ENCODE measurements at places on chromosomes 1 and 21.

GRCh38 chr1:43818691-43819090 is 111.4 kb downstream of the ST3GAL3 start:
- DNase-seq = no peak

- DNase-seq = no peak
Measured at GRCh38 chr1:57882072-57882471, 458.2 kb upstream of the DAB1 start.

- DNase-seq = peak; percentile 18
Measured at GRCh38 chr1:183804916-183805841, at the start of gene RGL1. Gene RGL1, plus strand, starts transcription at chr1:183805120. Its CDS starts 178 bp downstream, at chr1:183805298.

GRCh38 chr1:85134583-85135391 is 66.0 kb downstream of the SYDE2 start:
- DNase-seq = no peak

GRCh38 chr1:116449578-116449977 is 76.5 kb downstream of the ATP1A1 start:
- no peak for DNase-seq

- DNase-seq = no peak
Measured at GRCh38 chr1:24198766-24199165, 11.7 kb upstream of the IFNLR1 start.

DNA sequence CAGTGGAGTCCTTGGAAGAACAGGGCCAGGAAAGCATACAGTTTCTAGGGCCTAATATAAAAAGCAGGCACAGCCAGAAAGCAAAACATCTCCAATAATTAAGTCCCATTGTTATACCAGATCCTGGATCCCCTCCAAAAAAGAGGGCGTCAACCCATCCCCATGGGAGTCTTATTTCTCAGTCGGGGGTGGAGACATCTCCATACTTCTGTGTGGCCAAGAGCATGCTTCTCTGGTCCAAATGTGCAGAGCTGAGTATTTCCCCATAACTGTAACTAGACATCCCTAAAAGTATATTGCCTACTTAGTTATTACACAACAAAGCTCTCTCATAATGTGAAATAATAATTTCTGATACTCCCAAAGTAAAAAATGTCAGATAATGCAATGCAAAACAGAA is 104.2 kb upstream of the SOX13 start:
- DNase-seq = no peak

- DNase-seq = no peak
Measured at GRCh38 chr1:180765151-180765550, 133.3 kb downstream of the XPR1 start.

DNA sequence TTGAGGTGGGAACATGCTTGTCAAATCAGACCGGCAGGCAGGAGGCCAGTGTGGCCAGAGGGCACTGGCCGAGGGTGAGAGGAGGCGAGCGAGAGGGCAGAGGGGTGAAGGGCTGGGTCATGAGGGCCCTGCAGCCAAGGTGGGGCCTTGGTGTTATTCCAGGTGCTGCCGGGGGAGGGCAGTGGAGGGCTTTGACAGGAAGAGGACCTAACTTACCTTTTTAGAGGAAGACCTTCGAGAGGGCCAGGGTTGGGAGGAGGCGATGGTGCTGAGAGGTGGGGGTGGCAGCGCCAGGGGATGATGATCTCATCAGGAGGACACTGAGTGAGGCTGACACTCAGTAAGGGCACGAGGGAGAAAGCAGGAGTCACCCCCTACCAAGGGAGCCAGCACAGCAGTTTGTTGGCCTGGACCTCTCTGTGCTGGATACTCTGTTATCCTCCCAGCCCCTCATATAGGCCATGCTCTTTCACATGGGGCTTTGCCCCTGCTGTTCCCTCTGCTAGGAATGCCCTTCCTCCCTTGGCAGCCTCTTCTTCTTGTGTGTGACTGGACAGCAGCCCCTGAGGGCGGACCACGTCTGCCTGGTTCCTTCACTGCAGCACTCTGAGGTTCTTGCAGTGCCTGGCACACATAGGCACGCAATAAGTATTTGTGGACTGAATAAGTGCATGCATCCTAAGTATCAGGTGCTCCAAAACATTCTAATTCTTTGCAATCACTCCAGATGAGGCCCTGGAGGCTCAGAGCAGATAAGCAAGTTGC is 7.5 kb upstream of the TTC22 start:
- no peak for DNase-seq

DNA sequence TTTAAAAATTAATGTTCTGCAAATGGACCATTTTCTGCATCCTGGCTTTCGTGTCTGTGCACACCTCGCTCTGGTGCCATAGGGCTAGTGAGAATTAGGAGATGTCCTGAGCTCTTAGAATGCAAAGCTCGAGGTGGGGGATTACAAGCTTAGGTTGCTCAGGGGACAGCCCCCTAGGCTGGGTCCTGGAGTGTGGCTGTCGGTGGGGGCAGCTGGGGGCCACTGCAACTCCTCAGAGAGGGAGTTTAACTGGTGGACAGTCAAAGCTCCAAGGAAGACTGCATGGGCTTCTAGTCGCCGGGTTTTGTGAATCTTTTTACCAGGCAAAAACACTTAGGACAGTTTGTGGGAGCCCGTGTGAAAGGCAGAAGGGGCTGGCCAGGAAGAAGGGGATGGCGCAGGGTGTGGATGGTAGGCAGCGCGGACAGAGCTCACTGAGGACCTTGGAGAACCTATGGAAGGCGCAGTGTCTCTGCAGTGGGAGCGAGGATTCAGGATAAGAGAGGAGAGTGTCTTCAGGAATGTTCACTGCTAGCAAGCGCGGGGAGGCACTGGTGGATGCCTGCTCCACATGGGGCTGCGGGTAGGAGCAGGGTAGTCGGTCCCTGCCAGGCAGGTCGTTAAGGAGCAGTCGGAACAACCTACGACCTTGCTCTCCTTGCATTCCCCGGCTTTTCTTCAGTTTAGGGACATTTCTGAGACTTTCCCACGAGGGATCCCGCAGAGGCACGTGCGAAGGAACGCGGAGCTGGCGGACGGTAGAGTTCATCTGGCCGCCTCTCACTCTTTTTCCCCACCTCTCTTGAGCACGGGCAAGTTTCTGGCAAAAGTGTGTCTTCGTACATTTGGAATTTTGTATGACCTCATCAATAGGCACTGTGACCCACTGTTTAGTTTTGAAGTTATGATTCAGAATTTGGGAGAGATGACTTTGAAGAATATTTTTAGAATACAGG is 12.9 kb upstream of the KCNE1 start:
- DNase-seq = no peak

GRCh38 chr1:242147096-242147976 is 148.4 kb upstream of the MAP1LC3C start:
- no peak for DNase-seq

DNA sequence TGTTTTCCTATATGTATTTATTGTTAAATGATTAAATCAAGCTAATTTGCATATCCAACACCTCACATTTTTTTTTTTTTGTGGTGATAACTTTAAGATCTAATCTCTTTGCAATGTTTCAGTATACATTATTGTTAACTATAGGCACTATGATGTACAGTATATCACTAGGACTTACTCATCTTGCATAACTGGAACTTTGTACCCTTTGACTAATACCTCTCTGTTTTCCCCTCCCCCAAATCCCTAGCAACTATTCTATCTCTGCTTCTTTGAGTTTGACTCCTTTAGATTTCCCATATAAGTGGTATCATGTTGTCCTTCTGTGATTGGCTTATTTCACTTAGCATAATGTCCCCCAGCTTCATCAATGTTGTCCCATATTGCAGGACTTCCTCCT is 9.7 kb upstream of the C1orf53 start:
- DNase-seq = no peak

DNA sequence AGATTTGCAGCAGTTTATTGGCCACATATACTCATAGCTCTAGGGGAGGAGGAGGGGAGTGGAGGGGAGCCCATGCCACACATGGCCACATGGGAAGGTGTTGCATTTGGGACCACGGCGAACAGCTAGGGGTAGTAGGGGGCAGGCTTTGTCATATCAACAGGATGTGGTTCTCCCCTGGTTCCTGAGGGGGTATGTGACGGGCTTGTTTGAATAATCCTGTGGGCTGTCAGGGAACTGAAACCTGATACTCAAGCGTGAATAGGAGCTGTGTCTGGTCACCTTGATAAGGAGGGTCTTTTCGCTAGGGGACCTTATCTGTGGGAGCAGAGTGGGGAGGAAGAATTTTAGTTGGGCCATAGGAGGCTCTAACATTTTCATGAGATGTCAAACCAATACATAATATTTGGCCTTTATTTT is 264.7 kb downstream of the CTH start:
- DNase-seq = no peak

DNA sequence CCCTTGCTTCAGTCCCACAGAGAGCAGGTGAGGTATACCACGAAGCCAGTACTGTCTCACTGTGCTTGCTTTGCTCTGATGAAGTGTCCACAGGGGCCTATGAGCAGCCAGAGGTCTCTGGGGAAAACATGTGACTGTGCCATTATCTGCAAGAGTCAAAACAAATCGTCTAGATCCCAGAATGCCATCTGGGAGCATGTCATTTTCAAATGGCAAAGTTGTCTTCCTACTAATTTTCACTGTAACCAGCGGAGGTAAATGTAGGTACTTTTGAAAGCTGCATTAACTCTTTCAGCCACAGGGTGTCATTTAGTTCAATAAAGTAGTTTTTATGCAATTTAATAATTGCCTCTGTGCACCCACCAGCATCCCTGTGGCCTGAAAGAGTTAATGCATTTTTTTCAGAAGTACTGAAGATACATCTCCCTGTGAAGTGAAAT is 173.6 kb upstream of the SGIP1 start:
- DNase-seq = no peak

GRCh38 chr1:193309936-193310475 is 123.6 kb upstream of the B3GALT2 start:
- DNase-seq = no peak

DNA sequence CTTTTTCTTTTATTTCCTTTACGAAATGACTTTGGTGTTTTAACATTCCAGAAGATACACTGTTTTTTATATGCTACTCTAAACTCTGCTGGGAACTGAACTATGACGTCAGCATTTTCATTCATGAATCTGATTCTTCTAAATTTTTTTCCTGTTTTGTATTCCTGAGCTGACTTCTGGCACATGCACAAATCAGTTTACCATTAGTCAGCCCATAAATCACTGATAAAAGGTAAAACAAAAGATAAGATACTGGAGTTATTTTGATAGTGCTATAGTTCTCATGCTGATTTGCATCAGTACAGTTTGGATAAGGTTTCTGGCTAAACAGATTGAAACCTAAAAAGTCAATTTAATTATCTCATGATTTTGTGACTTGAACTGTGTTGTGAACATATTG is 10.4 kb downstream of the CAMTA1 start:
- DNase-seq = no peak

- DNase-seq = no peak
Measured at GRCh38 chr1:154493276-154493675, 8.7 kb upstream of the TDRD10 start.

DNA sequence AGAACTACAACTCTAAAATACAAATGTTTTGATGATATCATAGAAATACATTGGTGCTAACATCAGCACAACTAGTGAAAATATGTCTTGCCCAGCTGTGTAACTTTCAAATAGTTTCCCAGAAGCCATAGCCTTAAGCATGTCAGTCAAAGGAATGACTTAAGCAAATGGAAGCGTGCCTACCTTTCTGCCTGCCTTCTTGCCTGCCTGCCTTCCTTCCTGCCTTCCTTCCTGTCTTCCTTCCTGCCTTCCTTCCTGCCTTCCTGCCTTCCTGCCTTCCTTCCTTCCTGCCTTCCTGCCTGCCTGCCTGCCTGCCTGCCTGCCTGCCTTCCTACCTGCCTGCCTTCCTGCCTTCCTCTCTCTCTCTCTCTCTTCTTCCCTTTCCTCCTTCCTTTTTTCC is 104.0 kb downstream of the PBX1 start:
- no peak for DNase-seq

DNA sequence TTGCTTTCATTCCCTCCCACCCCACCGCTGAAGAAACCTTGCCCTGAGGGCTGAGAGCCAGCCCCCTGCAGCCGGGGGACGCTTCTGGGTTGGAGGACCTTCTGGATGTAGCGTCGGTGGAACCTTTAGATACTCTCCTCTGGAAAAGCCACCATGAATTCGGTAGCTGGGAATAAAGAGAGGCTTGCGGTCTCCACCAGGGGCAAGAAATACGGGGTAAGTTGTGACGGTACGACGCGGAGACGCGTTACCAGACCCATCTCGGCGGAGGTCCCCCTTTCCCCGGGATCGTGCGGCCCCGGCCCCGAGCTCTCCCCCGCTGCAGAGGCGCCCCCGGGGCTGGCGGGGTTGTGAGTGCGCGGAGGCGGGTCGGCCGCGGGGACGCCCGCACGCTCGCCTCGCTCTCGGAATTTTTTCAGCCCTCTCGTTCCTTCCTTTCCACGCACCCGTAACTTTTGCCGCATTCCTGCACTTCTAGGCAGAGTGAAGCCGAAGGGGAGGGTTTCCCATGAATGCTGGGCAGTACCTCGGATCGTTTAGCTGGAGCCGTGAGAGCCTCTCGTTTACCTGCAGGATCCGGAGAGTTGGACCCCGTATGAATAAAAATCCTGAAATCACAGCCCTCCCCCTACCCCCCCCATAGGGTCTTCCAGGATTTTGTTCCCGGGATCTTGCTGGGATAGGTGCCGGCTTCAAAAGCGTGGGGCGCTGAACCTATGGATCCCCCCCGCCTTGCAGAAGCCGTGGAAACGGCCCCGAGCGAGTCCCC is 671 bp downstream of the KIF26B start:
- DNase-seq = peak; percentile 6

- no peak for DNase-seq
Measured at GRCh38 chr1:9186082-9186859, 48.3 kb upstream of the H6PD start.

- DNase-seq = no peak
Measured at GRCh38 chr1:18644973-18645746, 14.5 kb downstream of the PAX7 start.

DNA sequence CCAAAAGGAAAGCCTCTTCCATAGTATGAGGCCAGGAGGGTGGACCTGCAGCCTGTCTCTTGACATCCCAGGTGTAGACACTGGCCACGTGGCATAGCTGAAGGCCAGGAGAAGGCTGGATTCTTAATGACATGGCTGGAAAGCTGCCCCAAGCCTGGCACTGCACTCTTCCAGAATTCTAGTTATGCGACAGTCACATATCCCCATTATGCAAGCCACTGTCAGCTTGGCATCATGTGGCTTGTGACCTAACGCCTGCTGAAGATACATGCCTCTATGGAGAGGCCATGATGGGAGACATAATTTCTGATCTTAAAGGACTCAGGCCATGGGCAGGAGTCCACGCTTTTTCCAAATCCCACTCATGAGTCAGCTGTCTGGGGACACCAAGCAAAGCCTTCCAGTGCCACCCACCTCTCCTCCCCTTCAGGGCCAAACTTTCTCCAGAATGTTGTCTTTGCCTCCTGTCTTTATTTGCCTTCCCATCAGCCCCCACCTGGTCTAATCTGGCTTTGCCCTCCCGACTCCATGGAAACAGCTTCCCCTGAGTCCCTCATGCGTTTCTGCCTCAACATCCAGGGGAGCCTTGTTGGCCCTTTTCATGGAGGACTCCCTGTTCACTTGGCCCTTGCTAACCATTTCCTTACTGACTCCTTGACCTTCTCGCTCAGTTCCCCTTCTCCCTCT is 3.0 kb downstream of the PLA2G2A start:
- DNase-seq = no peak
